ENCODE measurements at places on chromosomes 5 and 9. TPM values are rescaled to one million over a fixed set of nuclear protein-coding genes. Genes with fewer than 3 reads are reported as not detected.

DNA sequence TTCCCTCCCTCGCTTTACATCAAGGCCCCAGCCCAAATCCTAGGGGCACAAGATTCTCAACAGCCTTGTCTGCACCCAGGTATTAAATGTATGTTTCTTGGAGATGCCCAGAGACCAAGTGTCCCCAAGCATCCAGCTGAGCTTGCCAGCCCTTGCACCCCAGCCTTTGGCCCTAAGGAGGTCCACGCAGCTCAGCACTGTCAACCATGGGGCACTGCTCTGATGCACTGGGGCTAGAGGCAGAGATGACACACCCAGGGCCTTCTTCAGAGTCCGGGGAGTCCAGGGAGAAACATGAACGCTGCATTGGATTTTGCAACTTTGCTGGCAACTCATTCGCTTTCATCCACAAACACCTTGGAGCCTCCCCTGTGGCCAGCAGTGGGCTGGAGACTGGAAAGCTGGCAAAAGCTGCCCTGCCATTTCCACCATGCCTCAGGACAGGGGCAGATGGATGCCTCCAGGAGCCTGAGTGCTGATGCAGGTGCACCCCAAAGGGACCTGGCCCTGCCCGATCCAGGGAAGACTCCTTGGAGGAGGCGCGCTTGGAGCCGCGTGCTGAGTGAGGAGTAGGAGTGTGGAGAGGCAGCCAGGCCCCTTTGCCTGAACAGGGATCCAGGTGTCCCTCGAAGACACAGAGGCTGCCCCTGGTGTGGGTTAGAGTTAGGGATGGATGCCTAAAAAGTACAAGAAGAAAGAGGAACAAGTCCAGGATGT lies 19.3 kb downstream of the PAEP start:
- no peak for DNase-seq

Gene DCTN3
- total RNA-seq = 150 TPM

GRCh38 chr5:173967241-173967640 lies 21.7 kb upstream of the C5orf47 start:
- no peak for DNase-seq

Gene NOP16
- total RNA-seq = 42.7 TPM

Gene LMX1B
- total RNA-seq = 0.52 TPM

DNA sequence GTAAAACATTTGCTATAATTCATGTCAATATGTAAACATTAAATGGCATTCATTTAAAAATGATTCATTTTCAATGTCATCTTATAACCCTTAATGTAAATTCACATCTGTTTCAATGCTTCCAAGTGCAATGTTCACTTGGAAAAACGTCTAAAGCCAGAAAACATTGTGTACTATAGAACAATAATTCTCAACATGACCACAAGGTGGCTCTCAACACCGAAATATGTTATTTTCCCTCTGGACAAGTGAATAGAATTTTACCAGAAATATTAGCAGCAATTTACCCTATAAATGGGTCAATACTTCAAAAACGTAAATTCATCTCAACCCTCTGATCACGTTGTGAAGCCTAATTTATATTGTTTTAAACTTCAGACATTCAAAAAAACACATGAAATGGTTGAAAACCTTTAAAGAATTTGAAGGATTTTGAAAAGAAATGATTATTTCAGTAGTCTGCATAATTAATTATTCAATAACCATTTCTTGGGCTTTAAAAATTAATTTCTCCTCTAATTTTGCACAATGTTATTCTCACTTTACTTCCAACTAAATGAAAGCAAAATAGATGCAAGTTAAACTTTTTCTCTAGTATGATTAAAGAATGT lies 11.0 kb downstream of the CDH10 start:
- no peak for DNase-seq

- DNase-seq = no peak
These were observed 76.4 kb downstream of the PHAX start for GRCh38 chr5:126677121-126677520.

GRCh38 chr9:88635151-88635550 lies 100.2 kb downstream of the NXNL2 start:
- DNase-seq = no peak

DNA sequence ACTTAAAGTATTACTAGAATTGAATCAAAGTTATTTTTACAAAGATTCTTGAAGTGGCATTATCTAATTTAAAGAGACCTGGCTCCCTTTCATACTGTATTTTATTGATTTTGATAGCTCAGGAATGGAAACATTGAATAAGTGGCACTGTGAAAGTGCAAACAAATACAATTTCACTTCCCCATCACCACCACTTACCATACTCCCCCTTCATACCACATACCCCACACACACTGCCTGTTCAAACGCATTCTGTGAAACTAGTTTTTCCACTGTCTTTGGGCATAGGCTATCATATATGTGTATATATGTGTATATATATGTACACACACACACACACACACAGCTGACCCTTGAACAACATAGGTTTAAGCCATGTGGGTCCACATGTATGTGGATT lies 62.1 kb upstream of the ATG10 start:
- DNase-seq = no peak

Gene MYMK
- not detected for total RNA-seq

DNA sequence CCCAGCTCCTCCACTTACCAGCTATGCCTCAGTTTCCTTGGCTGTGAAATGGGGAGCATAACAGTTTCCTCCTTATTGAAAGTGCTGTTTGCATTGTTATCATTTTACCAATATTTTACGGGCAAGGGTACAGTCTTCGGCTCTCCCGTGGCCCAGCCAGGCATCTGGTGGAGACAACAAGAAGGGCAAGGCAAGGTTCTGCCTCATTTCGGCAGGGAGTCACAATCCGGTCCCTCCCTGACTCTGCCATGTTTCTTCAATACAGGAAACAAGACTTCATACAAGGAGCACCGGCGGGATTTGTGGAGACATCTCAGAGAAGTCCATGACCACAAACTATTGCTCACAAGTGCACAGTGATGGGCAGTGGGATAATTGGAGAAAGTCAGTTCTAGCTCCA lies 174.0 kb downstream of the FGF18 start:
- no peak for DNase-seq

Gene WDR38
- total RNA-seq = not detected

DNA sequence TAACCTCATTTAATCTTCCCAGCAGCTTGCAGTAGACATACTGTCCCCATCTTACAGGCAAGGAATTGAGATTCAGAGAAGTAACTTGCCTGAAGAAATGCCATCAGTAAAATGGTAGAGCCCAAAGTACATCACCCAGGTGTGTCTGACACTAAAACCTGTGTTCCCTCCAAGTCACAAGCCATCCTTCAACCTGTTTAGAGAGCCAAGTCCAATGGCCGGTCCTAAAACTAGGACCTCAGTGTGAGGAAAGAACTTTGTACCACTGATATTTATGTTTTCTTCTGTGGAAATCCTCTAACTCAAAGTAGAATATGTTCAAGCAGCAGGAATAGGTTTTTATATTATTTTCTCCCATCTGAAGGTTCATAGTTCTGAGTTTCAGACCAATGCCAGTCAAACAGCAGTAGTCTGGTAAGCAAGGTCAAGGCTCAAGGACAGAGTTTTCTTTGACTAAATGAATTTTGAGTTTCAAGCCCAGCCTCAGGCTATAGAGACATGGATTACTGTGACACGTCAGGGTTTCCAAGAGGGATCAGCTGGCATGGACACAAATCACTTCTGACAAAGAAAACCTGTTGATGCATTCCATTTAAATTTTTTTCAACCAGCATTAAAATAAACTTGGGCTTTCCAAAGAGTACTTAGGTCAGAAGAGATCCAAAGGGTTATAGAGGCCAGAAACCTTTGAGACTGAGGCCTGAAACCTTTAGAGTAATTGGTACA lies 80.9 kb upstream of the PLPP6 start:
- DNase-seq = no peak

DNA sequence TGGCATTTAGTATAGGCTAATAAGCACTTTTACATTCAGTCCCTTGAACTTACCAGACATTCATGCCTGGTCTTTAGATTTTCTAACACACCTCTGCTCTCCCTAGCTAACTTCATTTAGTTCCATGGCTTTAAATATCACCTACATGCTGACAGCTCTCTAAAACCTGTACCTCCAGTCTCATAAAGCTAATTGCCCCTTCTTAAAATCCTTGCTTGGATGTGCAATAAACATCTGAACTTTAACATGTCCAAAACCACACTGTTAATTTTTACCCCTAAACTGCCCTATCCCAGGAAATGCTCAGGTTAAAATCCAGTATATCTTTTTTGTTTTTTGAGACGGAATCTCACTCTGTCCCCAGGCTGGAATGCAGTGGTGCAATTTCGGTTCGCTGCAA lies 139.8 kb downstream of the CPLANE1 start:
- DNase-seq = no peak

Gene GARNL3
- 10.4 TPM for total RNA-seq

DNA sequence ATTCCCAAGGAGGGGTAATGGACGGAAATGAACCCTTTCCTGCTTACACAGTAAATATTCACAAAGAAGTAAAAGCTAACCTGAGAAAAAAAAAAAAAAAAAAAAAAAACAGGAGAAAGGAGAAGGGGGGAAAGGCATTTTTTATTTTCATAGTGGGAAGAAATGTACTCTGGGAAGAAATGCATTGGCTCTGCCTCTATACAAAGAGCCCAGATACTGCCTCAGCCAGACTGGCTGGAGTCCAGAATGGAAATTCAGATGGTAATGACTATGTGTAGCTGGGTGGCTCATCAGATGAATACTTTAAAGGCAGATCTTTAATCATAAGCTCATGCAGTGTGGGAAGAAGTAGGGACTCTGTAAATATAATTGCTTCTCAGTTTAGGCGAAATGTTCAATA lies 124.9 kb upstream of the ZNF608 start:
- no peak for DNase-seq

GRCh38 chr9:88804254-88804596 lies 187.0 kb upstream of the S1PR3 start:
- DNase-seq = no peak

DNA sequence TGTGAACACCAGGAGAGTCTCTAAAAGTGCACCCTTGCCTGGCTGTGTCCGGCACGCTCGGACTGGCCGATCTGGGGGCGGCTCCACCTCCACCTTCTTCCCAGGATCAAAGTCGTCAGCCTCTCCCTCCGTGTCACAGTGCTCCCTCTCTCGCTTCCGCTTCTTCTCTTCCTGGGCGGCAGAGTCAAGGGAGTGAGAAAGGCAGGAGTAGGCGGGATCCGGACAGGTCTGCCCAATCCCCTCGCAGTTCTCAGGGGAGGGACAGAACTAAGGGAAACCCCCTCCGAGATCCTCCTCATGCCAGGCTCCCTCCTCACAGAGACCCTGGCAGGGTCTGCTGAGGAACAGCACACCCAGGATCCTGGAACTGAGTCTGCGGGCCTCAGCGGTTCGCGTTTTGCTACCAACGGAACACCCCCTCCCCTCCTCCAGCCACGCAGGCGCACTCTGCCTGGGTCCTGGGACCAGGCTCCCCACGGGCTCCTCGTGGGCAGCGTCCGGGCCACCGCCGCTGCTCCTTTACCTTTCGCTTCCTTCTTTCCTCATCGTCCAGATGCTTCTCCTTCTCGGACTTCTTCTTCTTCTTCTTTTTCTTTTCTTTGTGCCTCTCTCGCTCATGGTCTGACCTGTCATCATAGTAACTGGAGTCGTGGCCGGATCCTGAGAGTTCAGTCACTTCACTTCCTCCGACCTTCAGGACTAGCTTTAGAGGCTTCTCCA lies 1.3 kb downstream of the BRD9 start:
- peak; percentile 19 for DNase-seq

DNA sequence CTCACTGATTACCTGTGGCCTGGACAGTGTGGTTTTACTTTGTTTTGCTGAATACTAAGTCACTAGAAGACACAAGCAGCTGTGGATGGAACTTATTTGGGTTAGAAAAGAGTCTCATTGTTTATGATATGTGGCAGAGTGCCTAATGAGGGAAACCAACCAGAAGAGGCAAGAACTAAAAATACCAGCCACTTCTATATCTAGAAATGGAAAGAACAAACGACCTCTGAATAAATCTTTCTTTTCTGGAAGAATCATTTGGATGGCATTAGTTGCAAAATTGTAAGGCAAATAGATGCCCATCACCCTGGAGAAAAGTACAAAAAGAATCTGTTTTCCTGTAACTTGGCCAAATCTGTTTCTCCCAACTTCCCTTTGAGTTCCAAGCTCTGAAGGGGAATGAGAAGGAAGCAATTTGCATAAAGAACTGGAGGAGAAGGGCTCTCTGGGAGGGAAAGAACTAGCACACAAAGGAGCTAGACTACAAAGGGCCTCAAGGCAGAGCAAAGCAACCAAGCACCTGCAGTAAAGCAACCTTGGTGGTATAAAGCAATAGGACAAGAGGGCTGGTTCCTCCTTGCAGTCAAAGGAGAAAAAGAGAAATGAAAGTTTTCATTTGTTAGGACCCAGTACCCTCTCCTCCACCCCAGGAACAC lies 455.4 kb downstream of the CAAP1 start:
- no peak for DNase-seq

Gene FOXI1
- total RNA-seq = not detected

Measured in epithelial cell of proximal tubule (primary cell).